NCI-H526 treated with DMSO at 0.1 percent for 48 hours (cell line): ENCODE measurements at places on chromosomes 2 and 18.

- DNase-seq: no peak
Observed at GRCh38 chr2:134146161-134146560, 107.7 kb upstream of the MGAT5 start.

DNA sequence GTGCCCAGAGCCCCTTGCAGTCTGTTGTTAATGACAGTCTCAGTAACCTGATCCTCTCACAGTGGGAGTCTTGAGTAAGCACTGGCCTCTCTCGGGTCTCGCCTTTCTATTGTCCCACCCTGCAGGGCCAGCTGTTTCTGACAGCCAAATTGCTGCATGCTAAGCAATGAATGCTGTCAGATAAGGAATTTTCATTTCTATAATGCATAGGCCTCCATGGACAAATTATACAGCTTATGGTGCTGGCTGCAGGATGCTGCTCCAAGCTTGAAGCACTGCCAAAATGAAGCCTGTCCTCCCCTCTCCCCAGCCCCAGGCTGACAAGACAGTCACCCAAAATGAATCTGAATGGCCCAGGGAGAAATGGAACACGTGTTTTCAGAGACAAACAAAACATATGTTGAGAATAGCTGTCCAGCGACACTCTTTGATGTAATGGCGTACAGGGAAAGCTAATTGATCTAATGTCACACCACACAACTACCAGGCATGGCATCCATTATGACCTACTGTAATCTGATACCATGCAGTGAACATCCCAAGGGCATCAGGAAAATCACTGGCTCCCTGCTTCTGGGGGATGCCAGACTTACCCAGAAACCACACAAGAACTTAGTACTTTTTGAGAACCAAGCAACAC, 36.8 kb downstream of the ACVR1 start:
- peak; percentile 41 for DNase-seq

- DNase-seq: no peak
Observed at GRCh38 chr2:62577994-62578781, 72.2 kb upstream of the TMEM17 start.

GRCh38 chr2:167783261-167784083, 463.9 kb downstream of the STK39 start:
- DNase-seq: no peak

GRCh38 chr18:8930990-8931616, 171.4 kb upstream of the NDUFV2 start:
- no peak for DNase-seq

DNA sequence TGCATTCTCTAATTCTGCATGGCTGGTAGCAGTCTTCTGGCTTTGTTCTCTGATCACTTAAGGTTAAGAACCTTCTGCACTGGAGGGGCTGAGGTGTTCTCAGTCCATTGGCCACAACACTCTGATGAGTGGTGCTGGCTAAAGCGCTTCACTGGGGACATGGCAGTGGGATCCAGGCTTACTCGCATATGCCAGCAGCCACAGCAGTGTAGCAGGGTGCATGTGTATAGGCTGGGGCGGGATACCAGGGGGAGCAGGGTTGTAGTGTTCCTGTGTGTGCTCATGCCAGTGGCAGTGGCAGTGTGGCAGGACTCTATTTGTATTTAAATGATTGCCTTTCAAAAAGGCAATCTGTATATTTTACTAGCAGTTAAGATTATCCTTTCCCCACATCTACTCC, 11.1 kb upstream of the TACR1 start:
- DNase-seq: no peak

DNA sequence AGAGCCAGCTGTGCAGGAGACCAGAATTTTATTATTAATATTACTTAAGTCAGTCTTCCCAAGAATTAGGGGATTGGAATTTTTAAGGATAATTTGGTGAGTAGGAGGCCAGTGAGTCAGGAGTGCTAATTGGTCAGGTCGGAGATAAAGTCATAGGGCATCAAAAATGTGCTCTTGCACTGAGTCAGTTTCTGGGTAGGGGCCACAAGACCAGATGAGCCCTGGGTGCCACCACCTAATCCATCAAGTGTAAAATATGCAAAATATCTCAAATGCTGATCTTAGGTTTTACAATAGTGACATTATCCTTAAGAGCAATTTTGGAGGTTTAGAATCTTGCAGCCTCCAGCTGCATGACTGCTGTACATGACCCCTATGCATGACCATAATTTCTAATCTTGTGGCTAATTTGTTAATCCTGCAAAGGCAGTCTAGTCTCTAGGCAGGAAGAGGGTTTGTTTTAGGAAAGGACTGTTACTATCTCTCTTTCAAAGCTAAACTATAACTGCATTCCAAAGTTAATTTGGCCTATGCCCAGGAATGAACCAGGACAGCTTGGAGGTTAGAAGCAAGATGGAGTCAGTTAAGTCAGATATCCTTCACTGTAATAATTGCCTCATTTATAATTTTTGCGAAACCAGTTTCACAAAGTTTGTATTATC, 215.9 kb downstream of the RNF152 start:
- DNase-seq: no peak

DNA sequence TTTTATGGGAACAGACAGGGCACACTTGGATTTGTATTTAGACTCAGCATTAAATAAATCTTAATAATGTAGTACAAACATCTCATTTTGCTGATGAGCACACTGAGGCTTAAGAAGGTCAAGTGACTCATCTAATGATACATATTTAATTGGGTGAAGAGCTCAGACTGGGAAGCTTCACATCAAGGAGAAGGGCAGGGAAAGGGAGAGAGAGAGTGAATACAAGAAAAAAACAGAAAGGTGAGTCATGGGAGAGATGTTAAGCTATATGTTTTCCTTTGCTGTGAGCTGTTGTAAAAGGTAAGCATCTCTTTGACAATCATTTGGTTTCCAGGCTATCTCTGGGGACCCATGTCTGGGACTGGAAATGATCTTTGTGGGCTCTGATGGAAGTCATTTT, 277.8 kb downstream of the SETBP1 start:
- no peak for DNase-seq
